ENCODE measurements at places on chromosomes 4 and X. TPM values are rescaled to one million over a fixed set of nuclear protein-coding genes. Genes with fewer than 3 reads are reported as not detected.

The CFAP99 gene
- total RNA-seq: not detected

The EXOC1L gene
- total RNA-seq: not detected

GRCh38 chrX:53729751-53730150 lies 43.2 kb upstream of the HUWE1 start:
- no peak for DNase-seq

DNA sequence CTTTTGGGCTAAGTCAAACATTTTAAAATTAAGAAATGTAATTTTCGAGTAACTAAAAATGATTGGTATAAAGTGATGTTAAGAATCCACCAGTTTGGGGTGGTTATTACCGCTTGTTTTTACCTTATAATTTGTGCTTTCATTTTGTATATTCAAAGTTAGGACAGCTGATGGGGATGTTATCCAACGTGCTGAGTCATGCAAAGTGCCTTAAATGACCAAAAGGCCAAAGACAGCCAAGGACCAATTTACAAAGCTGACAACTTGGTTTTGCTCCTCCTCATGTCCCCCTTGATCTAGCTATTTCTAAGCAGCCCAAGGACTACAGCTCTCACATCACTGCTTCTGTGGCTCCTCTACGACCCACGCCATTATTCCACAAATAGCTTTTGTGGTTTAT lies 181.4 kb upstream of the PCDH7 start:
- no peak for DNase-seq

GRCh38 chrX:69741721-69742120 lies 125.8 kb downstream of the EDA start:
- DNase-seq: no peak
